ENCODE measurements at places on chromosomes 1 and 21. TPM values are rescaled to one million over a fixed set of nuclear protein-coding genes. Genes with fewer than 3 reads are reported as not detected.

The SLAMF7 gene
- not detected for total RNA-seq

The HSD11B1 gene
- not detected for total RNA-seq

DNA sequence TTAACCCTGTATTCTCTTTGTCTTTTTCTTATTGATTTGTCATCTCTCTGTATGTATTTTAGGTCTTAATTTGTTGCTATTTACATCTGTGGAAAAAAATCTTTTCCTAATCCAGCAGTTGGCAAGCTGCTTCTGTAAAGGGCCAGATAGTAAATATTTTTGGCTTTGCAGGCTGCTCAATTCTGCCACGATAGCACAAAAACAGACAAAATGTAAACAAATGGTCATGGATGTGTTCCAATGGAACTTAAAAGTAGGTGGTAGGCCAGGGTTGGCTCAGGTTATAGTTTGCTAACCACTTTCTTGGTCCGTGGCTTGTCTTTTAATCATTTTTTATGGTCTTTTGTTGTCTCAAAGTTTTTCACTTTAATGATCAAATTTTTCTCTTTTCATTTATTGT, 371.8 kb downstream of the HHAT start:
- no peak for DNase-seq

GRCh38 chr1:55560266-55560665, 345.1 kb upstream of the USP24 start:
- DNase-seq: no peak

GRCh38 chr1:151839457-151840403, at the start of gene C2CD4D:
Gene C2CD4D, minus strand, starts transcription at chr1:151839820. Its CDS starts 831 bp downstream, at chr1:151838989.
- DNase-seq: no peak

- DNase-seq: no peak
Observed at GRCh38 chr1:19688041-19688842, 23.6 kb downstream of the HTR6 start.

DNA sequence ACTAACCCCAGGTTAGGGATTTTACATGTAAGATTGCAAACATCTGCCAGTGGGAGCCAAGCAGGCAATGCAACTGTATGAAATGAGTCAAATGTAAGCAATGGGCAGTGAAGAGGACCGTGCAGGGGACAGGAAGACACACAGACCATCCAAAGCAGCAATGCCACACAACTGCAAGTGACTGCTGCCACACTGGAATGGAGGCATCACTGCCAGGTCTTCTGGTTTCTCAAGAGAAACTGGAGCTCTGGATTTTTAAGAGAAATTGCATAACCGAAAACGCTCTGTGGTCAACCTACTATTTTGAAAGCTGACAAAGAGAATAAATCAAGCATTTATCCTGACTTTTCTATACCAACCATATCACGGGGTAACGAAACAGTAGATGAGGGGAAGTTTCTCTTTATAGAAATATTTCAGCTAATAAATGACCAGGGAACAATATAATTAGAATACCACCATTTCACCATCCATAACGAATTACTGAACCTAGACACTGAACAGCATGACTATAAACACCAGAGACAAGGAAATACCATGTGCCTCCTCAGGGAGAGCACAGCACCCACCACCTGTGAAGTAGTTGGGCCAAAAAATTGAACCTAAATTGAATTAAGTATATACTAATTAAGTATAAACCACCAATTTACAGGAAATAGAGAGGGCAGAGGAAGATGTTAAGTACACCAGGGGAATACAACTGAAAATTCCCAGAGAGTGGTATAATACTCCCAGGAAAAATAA, 4.4 kb downstream of the AK2 start:
- DNase-seq: no peak
